ENCODE measurements at places on chromosomes 3 and 15. TPM values are rescaled to one million over a fixed set of nuclear protein-coding genes. Genes with fewer than 3 reads are reported as not detected.

The ARIH1 gene
- total RNA-seq = 158 TPM

DNA sequence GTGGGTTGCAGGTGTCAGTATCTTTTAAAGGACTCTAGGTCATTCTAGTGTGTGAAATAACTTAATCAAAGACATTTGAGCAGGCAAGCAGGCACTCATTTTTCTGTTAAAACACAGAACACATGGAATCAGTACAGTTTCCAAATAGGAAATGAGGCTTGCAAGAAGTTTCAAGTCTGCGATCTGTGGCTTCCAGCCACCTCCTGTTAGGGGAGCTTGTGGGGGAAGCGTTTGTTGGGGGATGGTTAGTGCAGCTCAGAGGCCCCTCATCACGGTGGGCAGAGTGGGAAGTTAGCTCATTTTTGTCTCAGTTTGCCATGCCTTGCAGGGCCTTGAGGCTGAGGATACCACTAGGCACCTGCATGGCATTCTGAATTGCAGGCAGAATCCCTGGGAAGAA is 59.9 kb downstream of the SLC6A11 start:
- H3K27ac ChIP-seq = no peak overlapping the region
- no peaks in the 10 kb centered on the region for H3K4me1 ChIP-seq
- no peak overlapping the region for H3K4me3 ChIP-seq
- no peak for DNase-seq

DNA sequence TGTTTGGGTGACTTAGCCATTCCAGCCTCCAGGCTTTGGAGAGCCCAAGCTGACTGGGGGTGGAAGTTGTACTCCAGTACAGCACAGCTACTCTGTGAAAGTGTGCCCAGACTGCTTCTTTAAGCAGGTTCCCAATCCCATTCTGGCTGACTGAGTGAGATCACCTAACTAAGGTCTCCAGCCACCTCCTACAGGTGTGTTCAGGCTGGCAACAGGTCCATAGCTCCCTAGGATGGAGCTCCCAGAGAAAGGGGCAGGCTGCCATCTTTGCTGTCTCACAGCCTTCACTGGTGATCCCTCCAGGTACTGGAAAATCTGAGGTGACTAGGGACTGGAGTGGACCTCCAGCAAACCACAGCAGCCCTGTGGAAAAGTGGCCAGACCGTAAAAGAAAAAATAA is 445.3 kb upstream of the KCNMB2 start:
- no peak overlapping the region for H3K27ac ChIP-seq
- peaks cover 13% of the 10 kb centered on the region for H3K36me3 ChIP-seq
- H3K4me3 ChIP-seq = no peak overlapping the region
- no peaks in the 10 kb centered on the region for H3K4me1 ChIP-seq

DNA sequence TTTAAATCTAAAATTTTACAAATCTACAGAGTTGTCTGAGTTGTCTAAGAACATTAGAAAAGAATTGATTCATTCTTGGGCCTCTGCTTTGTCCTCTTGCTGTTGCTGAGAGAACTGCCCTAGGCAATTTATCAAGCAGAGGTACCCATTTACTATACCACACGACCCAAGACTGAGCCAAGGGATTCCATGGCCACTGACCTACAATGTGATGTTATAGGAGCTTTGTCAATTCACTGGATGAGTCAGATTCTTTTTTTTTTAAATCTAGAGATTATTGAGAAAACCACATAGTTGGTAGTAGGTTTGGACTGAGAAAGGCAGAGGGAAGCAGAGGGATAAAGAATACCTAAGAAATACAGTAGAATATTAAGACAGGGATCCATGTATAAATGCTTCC is 55.3 kb downstream of the TRAT1 start:
- no peak overlapping the region for H3K27ac ChIP-seq
- no peak overlapping the region for H3K4me3 ChIP-seq
- H3K36me3 ChIP-seq = no peaks in the 10 kb centered on the region
- no peaks in the 10 kb centered on the region for H3K27me3 ChIP-seq
- DNase-seq = no peak

DNA sequence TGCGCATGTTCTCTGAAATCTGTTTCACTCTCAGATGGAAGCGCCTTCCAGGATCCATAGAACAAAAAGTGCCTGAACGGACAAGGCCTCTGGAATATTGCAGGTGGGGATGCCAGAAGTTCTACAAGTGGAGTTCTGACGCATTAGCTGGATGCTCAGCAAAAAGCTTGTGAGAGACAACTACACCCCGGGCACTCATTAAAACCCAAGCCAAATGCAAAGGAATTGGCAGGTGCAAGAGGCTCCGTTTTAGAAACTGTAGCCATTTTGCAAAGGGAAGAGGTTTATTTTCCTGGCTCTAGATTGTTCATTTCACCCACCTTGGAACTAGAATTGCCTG is 35.2 kb upstream of the SLC24A5 start:
- H3K4me3 ChIP-seq = no peak overlapping the region
- H3K27ac ChIP-seq = no peak overlapping the region
- H3K27me3 ChIP-seq = no peaks in the 10 kb centered on the region
